ENCODE measurements at places on chromosomes 2 and 18.
A peak's percentile ranks its signal among the peaks of the same experiment; 100 is the strongest.

- DNase-seq = no peak
These were observed 862.6 kb downstream of the BCL11A start for GRCh38 chr2:59690849-59691248.

- DNase-seq = no peak
These were observed 27.3 kb downstream of the RFTN2 start for GRCh38 chr2:197647961-197648690.

DNA sequence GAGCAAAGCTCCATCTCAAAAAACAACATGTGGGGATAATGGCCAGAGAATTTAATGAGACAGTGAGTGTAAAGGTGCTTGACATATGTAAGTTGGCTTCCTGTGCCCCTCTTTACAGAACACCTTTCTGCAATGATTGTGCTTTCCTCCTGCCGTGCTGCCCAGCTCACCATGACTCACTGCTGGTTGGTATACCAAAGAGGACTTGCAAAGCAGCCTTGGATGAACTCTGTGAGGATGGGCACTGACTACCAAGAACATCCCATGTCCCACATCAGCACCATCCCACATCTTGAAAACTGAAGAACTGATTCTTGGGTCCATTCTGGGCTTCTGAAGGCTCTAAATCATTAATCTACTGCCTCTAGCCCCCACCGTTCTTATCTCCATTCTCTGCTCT lies 52.2 kb downstream of the NGEF start:
- DNase-seq = no peak

DNA sequence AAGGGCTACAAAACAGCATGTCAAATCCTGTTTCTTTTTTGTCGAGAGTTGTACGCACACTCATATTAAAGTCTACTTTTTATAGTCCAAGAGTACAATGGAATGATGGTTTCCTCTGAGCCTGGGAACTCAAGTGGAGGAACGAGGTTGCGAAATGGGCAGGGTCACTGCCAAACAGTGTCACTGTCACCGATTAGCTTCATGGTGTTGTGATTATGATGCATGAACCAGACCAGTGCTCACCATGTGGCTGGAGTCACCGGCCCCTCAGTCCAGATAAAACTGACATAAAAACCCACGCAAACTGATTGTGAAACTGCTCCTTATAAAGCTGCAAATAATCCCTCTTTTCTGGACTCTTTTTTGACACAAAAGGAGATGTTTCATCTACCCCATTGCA lies 122.0 kb downstream of the COPS8 start:
- peak; percentile 26 for DNase-seq

DNA sequence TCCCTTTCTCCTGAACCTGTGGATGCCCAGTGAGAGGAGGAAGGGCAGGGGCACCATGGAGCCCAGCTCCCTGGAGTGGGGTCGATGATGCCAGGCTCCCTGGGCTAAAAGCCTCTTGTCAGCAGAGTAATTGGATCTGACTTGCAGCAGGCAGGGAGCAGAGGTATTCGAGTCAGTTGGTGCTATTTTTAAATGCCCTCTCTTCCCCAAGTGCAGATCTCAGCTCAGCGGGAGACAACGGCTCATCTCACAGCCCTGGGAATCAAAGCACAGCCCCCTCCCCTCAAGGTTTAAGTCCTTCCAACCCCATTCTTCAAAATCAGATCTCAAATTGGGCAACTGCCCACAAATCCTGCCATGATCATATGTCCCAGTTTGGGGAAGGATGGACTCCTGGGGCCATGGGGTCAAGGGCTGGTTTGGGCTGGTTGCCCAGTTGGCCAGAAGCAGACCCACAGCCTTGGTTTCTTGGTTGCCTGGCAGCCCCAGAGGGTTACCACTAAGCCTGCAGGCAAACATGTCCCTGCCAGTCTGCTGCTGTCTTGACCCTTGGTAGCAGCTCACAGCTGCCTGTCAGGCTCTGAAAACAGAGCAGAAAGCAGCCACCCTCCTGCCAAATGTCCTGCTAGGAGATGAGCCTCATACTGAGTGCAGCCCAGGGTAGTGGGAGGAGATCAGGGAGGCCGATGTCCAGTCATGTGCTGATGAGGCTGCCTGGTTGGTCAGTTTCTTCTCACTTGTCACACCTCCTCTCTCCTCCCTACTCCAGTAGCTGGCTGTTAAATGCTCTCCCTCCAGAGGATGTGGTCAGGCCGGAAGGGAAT lies 244.9 kb downstream of the LOXHD1 start:
- DNase-seq = peak; percentile 59

GRCh38 chr2:134647607-134648256 lies 71.1 kb downstream of the TMEM163 start:
- no peak for DNase-seq

GRCh38 chr2:136134126-136134525 lies 16.2 kb upstream of the CXCR4 start:
- no peak for DNase-seq

- DNase-seq = no peak
These were observed 64.1 kb downstream of the SOX11 start for GRCh38 chr2:5756272-5756671.

DNA sequence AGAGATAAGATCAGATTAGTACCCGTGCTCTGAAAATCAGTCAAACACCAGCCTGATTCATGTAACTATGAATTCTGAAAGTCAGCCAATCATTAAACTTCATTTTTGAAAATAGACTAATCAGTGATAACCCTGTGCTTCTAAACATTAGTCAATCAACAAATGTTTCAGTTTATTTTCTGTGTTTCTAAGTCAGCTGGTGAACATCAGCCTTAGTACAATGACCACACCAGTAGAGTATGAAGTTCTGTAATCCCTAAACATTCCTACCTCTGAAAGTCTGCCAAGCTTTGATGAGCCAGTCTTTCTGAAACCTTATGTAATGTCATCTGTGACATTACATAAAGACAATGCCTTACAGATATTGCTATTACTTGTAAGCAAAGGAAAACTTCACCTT lies 807.4 kb upstream of the CRIM1 start:
- no peak for DNase-seq

GRCh38 chr18:27750014-27750413 lies 426.9 kb downstream of the CDH2 start:
- peak; percentile 49 for DNase-seq

DNA sequence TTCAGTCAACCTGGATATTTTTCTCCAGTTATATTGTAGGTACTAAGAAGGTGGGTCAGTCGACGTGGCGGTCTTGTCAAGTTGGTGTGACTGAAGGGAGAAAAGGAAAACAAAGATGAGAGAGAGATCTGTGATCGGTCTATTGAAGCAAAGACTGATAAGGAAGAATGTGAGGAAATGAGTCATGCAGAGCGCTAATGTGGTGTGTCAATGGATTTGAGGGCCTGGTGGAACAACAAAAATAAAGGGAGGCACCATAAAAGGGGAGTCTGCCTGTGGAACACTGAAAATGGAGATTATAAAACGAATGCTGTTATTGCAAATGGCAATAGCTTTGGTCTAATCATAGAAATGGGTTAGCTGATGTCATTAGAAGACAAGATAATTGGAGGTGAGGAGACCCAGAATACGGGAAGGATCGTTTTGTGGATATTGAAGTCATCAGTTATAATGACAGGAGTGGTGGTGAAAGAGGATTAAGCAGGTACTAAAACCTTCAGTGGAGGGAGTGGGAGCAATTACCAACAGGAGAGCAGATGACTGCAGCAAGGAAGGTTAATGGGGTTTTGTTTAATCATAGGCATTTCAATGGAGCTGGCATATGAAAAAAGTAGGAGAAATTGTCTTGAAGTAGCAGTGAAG lies 599.1 kb upstream of the FSHR start:
- no peak for DNase-seq

DNA sequence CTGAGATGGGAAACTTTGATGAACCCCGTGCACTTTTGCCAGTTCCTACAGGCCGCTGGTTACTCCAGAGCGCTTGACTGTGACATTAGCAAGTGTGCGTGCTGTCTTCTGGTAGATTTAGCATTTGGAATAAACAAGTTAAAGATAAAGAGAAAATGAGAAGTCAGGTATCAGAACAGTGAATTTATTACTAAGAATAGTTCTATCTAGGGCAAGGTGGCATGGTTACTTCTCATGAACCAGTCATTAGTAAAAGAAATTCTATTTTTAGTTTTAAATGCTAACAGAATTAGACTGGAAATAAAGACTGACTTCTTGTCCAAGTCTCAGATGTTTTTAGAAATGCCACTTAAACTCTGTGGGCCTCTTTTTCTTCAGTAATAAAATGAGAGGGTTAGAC lies 204.0 kb upstream of the TPO start:
- no peak for DNase-seq

DNA sequence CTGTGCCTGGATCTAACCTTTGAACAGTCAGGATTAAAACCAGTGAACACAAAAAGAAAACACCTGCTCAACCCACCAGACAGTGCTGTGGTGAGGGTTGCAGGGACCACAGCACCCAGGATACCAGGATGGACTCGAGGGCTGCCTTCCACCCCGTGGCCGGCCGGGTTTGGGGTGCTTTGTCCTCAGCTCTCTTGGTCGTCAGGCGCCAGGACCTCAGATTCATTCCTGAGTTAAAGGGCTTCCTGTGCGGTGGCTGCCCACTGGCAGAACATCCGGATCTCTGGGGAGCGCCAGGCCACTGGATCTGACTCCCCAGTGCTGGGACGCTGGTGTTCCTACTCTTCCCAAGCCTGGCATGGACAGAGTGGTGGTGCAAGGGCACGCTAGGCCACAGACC lies 239.8 kb downstream of the TFCP2L1 start:
- DNase-seq = no peak

DNA sequence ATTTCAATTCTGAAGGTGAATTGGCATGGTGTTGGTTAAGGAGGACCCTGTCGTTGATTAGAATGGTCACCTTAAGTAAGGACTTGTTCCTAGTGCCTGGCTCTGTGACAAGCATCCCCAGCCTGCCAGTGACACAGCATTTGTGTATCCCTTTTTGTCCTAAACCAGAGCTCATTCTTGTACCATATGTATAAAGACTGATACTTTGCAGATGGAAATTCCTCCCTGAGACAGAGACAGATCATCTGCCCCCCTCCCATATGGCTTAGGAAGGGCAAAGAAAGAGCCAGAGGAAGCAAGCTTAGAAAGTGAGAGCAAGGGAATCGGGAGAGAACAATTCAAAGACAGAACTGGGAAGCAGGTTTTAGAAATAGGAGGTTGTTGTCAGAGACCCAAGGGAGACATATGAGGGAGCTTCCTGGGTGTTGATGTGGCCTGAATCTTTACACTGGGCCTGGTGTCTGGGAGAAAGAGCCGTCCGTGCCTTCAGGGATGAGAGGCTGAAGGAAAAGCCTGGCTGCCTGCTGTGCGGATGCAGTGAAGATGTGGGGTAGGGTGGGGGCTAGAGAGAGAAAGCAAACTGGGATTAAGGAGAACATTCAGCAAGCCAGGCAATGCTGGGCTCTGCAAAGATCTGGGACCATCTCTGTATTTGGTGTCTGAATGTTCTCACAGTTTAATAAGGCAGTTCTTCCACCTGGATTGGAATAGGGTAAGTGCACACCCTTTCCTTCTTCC lies 13.2 kb upstream of the CHRNA1 start:
- no peak for DNase-seq

GRCh38 chr2:69163109-69163508 lies 150.1 kb downstream of the ANTXR1 start:
- DNase-seq = peak; percentile 79

- DNase-seq = peak; percentile 89
These were observed 335.3 kb downstream of the PTPRM start for GRCh38 chr18:7902399-7902839.

- no peak for DNase-seq
These were observed 251.7 kb upstream of the HNRNPA3 start for GRCh38 chr2:176960736-176961520.

- peak; percentile 72 for DNase-seq
These were observed 29.9 kb upstream of the NT5DC4 start for GRCh38 chr2:112690853-112691401.

DNA sequence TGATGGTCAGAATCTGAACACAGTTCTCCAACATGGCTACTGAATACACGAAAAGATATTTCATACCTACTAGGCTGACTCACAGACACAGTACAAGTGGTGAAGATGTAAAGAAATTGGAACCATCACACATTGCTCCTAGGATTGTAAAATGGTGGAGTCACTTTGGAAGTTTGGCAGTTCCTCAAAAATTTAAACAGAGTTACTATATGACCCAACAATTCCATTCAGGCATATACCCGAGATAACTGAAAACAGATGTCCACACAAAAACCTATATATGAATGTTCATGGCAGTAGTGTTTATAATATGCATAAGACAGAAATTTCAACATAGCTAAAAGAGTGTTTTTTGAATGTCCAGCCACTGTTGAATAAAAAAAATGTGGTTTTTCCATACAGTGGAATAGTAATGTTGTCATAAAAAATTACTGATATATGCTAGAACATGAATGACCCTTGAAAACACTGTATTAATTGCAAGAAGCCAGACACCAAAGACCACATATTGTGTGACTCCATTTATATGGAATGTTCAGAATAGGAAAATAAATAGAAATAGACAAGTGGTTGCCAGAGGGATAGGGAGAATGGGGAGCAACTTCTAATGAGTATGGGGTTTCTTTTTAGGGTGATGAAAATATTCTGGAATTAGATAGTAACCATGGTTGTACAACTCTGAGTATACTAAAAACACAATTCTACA lies 10.1 kb downstream of the RMP24 start:
- no peak for DNase-seq

- DNase-seq = no peak
These were observed 130.4 kb upstream of the MYO3B start for GRCh38 chr2:170047331-170048065.

GRCh38 chr2:235780401-235780800 lies 286.6 kb downstream of the AGAP1 start:
- no peak for DNase-seq

GRCh38 chr2:216431531-216431856 lies 19.2 kb downstream of the SMARCAL1 start:
- DNase-seq = no peak

DNA sequence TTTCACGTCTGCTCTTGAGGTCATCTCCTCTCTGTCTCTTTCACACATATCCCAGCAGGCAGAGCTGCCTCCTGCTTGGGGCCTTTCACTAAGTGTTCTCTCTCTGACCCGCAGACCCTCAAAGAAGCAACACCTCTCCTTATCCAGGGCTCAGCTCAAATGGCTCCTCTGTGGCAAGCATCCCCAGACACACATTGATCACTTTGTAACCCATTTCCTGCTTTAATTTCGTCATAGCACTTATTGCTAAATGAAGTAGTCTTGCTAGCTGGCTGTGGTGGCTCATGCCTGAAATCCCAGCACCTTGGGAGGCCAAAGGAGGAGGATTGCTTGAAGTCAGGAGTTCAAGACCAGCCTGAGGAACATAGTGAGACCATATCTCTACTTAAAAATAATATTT lies 41.4 kb downstream of the SGPP2 start:
- no peak for DNase-seq

DNA sequence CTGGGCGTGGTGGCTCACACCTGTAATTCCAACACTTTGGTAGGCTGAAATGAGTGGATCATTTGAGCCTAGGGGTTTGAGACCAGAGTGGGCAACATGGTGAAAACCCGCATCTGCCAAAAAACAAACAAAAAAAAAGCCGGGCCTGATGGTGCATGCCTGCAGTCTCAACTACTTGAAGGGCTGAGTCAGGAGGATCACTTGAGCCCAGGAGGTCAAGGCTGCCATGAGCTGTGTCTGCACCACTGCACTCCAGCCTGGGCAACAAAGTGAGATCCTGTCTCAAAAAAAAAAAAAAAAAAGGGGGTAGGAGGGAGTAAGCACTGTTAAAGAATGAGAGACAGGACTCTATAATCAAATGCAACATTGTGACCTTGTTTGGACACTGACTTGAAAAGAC lies 54.6 kb downstream of the HDLBP start:
- DNase-seq = no peak

Data from SJSA1 (cell line).